ENCODE measurements at places on chromosomes 1 and 21.
A peak's percentile ranks its signal among the peaks of the same experiment; 100 is the strongest.

- no peak for DNase-seq
Observed at GRCh38 chr1:65904681-65905083, 112.0 kb downstream of the PDE4B start.

- no peak for DNase-seq
Observed at GRCh38 chr1:238005116-238005515, 114.4 kb upstream of the ZP4 start.

DNA sequence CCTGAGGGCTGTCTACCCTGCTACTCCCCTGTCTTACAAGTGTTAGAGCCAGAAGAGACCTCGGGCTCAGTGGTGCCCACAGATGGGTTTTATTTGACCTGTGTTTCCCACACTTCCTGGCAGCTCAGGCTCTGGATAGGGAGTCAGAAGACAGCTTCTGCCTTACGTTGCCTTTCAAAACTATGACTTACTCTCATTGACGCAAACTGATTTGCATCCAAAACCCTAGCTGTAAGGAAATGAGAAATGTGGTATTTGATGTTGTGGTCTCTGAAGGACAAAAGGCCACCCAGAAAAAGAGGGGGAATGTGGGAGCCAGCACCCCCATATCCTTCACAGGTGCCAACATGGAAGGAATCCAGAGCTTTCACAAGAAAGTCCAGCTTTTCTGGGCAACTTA is 180.2 kb downstream of the ATG4C start:
- DNase-seq, result no peak

GRCh38 chr1:228334226-228334935 is 72.3 kb downstream of the TRIM11 start:
- no peak for DNase-seq

DNA sequence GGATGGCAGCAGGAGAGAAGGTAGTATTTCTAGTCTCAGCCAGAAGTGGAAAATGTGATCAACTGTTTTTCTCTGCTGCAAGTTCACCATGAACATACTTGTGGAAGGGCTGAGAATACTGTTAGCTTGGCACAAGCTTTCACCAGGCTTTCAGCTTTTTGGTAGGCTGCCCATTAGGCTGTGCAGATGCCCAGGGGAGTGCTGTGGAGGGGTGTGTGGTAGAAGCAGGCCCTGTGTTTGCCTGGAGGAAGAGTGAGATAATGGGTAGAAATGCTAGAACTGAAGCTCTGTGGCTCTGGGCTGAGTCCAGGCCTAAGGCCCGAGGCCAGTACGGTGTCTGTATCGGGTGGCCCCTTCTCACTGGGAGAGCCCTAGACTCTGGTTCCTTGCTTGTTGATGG is 9.8 kb downstream of the DNAJC6 start:
- DNase-seq, result no peak

- no peak for DNase-seq
Observed at GRCh38 chr21:43827015-43827611, 37.7 kb downstream of the RRP1 start.

DNA sequence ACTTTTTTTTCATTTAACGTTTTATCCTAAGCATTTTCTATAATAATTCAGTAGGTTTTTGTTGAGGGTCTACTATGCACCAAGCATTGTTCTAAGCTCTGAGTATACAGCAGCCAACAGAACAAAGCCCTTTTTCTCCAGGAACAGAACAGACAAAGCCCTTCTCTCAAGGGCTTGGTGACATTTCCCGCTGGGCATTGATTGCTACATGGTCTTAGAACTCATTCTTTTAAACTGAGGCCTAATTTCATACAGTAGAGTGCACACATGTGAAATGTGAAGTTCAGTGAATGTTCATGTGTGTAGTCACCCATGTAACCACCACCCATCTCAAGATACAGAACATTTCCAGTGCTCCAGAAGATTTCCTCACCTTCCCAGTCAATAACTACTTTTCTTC is 15.2 kb upstream of the PDIK1L start:
- DNase-seq, result no peak

GRCh38 chr1:30133414-30134055 is 589.9 kb downstream of the MATN1 start:
- no peak for DNase-seq

GRCh38 chr1:56139836-56140235 is 439.5 kb downstream of the PLPP3 start:
- DNase-seq, result no peak

DNA sequence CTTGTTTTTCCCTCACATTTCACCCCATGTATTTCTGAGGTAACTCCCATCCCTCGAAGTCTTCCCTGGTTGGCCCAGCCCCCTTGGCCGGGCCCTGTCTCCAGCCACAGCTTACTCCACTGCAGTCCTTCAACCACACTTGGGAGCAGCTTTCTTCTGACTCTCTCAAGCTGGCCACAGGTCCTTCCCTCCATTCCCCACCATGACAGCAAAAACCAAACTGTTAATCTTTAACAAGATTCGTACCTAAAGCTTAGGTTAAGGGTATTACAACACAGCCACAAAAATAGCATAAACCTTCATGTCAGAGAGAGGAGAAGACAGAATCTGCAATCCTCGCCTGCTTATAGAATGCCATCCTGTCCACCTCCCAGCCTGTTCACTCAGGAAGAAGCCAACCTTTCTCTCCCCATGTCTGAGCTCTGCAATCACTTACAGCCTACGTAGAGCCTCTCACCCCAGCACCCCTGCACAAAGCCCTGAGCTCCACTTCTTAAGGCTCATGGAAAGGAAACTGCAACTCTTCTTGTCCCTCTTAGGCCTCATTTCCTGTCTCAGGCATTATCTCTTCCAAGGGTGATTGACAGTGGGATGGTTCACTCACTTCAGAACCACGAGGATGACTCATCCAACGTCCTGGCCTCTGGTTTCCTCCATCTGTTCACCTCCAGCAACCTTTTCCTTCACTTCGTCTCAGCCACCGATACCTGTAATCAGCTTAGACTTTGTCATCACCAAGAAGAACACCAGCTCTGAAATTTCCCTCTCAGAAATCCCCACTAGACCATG is 72.8 kb downstream of the CD2 start:
- peak; percentile 57 for DNase-seq

- DNase-seq, result no peak
Observed at GRCh38 chr1:78561856-78562255, 58.4 kb upstream of the IFI44L start.

- no peak for DNase-seq
Observed at GRCh38 chr1:167671727-167672511, 41.9 kb downstream of the RCSD1 start.

DNA sequence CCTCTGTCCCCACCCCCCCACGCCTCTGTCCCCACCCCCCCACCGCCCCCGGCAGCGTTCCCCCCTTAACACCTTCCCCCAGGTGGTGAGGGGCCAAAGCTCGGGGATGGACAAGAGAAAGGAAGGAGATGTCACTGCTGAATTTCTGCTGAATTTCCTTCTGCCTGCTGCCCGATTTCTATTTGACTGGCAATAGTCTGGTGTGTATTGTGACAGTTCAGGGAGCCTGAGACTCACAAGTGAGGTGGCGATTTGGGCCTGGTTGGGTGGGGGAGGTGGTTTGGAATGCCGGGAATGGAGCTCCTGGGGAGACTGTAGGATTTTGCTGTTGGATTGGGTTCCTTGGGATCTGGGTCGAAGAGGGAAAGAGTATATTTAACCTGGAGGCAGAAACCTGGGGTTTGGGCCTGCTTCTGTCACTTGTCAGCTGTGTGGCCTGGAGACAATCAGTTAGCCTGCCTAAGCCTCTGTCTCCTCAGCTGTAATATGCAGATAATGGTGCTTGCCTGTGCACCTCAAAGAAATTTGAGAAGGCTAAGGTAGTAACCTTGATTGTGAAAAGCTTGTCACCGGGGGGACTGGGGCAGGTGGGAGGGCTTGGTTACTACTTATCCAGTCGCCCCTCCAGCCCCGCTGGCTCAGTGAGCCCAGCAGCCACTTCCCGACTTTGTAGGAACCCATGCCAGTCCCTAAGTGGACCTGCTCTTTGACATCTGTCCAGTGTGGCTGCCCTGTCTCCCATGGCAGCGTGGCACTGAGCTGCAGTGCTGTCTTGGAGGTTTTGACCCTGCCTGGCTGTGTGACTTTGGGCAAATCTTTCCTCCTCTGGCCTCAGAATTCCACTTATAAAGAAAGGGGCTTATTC is 7.7 kb upstream of the LMNA start:
- no peak for DNase-seq

DNA sequence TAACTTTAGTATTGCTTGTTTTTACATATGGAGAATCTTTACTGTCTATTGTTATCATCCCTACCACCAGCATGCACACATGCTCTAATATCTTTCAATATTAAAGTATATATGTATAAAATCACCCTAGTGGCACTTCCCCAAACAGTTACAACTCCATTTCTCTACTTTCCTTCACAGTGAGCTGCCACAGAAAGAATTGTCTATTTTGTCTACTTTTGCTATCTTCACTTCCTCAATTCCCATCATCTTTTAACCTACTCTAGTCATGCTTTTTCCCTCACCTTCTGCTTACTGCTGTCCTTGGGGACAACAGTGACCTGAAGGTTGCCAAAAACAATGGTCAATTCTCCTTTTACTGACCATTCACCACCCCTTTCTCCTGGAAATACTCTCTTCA is 59.2 kb downstream of the VCAM1 start:
- DNase-seq, result no peak

DNA sequence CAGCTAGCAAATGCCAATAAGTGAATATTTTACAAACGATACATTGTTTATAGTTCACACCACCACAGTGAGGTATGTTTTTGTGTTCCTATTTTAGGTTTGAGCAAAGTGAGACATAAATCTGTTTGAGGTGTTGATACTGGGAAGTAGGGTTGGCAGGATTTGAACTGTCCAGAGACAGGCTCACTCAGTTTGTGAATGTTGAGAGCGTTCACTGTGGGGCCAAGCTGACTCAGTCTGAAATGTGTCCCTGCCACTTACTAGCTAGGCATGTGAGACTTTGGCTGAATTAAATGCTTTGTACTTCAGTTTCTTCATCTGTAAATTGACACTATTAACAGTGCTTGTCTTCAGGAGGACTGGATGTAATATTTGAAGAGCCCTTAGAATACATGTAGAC is 35.1 kb downstream of the DIRAS3 start:
- DNase-seq, result no peak

DNA sequence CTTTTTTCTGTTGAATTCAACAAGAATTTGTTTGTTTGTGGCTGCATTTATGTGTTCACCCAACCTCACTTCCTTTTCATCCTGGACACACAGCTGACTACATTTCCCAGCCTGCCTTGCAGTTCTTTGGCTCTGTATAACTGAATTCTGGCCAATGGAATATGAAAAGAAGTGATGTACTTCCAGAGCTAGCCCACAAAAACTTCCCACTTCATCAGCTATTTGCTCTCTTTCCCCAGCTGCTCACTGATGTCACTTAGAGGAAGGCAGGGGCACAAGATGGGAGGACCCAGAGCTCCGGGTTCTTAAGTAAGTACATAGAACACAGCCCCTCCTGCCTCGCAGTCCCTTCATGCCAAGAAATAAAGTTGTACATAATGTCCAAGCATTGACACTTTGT is 235.0 kb upstream of the FGGY start:
- no peak for DNase-seq

- no peak for DNase-seq
Observed at GRCh38 chr1:230735447-230735846, 11.7 kb upstream of the CAPN9 start.

GRCh38 chr1:12019858-12020509 is 686 bp downstream of the MIIP start:
- peak; percentile 11 for DNase-seq

GRCh38 chr1:245754463-245754961 is 599.7 kb downstream of the KIF26B start:
- DNase-seq, result no peak

DNA sequence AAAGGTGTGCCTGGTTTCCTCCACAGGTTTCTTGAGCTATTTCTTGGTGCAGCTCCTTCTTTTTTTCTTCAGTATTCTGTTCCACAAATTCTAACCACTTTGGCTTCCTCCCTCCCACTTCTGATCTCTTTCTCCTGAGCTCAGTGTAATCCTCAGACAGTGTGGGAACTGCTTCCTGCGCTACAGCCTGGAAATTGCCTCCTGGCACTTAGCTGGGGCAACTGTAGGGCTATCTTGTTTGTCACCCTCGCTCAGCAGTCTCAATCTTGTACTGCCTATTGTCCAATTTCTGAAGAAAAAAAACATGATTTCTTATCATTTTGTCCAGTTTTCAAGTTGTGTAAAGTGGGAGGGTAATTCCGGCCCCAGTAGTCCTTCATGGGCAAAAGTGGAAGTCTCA is 24.0 kb upstream of the GALNT2 start:
- DNase-seq, result no peak

- no peak for DNase-seq
Observed at GRCh38 chr1:83086346-83086745, 912.6 kb downstream of the TTLL7 start.

DNA sequence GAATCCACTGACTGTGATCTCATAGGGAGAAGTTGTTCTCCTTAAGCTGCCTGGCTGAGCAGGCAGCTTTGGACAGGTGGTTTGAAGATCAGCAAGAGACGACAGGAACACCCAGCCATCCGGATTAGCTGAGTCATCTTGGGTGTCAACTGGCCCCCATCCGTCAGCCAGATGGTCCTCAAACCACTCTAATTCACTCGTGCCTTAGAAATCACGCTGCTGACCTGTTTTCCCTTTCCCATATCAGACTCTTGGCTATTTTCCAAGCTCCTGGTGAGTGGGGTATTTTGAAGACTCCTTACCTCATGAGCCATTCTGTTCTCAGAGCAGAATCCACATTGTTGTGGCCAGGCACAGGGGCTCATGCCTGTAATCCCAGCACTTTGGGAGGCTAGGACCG is 149.1 kb upstream of the L1TD1 start:
- no peak for DNase-seq

DNA sequence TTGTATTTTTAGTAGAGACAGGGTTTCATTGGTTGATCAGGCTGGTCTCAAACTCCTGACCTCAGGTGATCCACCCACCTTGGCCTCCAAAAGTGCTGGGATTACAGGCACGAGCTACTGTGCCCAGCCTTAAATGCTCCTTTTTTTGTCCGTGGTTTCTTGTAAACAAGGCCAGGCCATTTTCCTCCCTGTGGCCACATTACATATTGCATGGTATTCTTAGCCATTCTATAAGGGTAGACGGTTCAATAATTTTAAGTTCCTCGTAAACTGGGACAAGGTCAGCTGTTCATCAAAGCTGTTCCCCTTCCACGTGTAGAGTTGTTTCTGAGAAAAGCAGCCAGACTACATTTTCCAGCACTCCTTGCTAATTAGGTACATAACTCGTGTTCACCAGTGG is 10.3 kb upstream of the LUZP1 start:
- no peak for DNase-seq

GRCh38 chr1:195415584-195415983 is 1192.7 kb downstream of the KCNT2 start:
- DNase-seq, result no peak

DNA sequence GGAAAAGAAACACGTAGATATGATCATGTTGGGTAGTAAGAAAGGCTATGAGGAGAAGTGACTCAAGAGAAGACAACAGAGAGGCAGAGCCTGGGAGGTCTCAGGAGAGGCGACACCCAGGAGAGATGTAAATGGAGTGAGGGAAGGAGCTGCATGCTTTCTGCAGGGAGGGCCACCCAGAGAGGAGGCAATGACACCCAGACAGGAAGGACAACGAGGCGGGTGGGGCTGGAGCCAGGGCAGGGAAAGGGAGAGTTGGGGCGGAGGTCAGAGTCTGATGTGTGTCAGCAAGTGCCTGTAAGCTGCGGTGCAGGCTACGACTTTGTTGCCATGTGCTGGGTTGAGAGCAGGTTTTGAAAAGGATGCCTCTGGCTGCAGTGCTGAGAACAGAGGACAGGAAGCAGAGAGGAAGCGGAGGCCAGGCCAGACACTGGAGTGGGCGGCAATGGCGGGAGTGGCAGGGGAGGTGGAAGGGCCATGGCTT is 31.3 kb downstream of the SLC1A7 start:
- no peak for DNase-seq

- no peak for DNase-seq
Observed at GRCh38 chr1:178702146-178702545, 22.9 kb upstream of the RALGPS2 start.

GRCh38 chr1:94463765-94464330 is 45.7 kb downstream of the ABCD3 start:
- no peak for DNase-seq
